CD4-positive, alpha-beta T cell treated with Interleukin-12 subunit alpha and Interleukin-12 subunit beta, for 1 hour (primary cell): ENCODE measurements at places on chromosomes 16 and 17.
A peak's percentile ranks its signal among the peaks of the same experiment; 100 is the strongest.

GRCh38 chr17:61451538-61452300 lies 503 bp upstream of the TBX4 start:
- no peak for DNase-seq

DNA sequence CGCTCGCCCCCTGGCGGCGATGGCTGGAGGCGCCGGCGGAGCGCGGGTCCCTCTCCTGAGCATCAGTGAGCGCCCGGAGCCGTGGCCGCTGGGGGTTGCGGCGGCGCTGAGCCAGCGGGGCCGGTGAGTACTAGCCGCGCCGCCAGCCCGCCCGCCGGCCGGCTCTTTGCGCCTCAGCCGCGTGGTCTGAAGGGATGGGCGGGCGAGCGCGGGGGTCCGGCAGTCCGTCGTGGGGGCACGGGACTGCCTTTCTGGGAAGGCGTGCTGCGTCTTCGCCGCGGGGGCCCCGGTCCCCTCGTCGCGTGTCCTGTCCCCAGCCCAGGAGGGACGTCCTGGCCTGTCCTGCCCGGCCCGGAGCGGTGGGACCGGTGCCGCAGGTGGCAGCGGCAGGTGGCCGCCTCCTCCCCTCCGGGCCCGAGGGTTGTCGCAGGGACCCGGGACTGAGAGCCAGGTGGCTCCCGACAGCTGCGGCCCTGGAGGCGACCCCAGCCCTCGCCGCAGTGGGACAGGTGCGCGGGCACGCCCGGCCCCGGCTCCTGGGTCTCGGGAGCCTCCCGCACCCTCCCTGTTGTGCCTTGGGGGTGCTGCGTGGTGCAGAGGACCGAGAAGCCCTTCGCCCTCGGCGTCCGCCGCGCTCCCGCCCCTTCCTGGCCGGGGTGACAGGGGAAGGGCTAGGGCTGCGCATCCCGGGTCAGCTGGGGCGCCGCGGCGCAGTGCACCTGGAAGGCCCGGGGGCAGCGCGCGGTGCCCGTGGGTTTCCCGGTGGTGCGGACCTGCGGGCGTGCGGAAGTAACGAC lies at the start of gene SPECC1:
TSS of gene SPECC1 (plus strand) at position 58 of the 797 bp plus-strand sequence. CDS start 87,293 bp downstream, outside the sequence.
- peak; percentile 89 for DNase-seq

DNA sequence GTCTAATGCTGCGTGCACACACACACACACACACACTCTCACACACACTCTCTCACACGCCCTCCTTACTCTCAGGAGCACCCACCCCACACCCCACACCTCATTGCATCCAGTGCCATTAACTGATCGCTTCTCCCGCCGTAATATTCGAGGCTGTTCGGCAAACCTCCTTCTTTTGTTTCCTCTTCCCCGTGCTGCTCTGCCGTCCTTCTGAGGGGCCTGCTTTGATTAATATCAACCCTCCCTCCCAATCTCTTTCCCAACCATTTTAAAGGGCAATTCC lies 156.2 kb upstream of the TNRC6C start:
- DNase-seq = no peak

DNA sequence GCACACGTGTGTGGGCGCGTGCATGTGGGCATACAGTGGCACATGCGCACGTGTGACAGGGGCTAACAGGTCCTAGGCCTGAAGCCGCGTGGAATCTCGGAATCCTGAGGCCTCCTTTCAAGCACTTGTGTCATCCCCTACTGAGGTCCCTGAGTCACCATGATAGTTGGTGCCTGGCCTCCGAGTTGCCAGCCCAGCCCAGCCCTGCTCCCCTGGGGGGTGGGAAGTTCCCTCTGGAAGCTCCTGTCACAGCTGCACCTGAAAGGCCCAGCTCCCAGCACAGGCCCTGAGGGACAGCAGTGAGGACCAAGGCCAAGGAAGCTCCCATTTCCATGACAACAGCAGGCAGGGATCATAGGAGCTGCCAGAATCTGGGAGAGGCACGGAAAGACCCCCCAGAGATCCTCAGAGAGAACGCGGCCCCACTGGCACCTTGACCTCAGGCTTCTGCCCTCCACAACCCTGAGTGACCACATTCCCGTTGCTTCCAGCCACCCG lies 35.4 kb upstream of the ENPP7 start:
- no peak for DNase-seq

DNA sequence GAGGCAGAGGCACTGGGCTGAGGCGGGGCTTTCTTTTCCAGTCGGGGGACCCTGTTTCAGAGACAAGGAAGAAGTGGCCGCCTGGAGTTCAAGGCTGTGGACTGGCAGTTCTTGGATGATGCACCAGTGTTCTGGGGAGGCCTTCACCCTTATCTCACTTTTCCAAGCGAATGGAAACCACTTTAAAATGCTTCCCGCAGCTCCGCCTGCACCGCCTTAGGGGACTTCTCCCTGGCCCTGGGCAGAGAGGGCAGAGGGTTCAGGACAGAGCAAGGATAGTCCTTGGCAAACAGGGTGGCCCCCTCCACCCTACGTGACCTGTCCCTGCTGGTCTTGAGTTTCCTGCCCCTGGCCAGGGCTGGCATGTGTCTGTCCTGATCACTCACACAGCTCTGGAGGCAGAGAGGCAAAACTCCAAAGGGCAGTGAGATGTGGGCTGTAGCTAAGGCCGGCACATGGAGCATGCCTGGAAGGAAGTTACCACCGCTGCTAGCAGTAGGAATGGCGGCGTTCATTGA lies 20.6 kb downstream of the RTN4RL1 start:
- no peak for DNase-seq

GRCh38 chr17:19707728-19708221 lies 8.6 kb downstream of the SLC47A2 start:
- no peak for DNase-seq

- DNase-seq = no peak
These were observed 124.5 kb upstream of the MAF start for GRCh38 chr16:79725051-79725450.

- DNase-seq = no peak
These were observed 4.2 kb upstream of the GPRC5B start for GRCh38 chr16:19888834-19889233.

- no peak for DNase-seq
These were observed 637 bp downstream of the DHRS11 start for GRCh38 chr17:36592316-36592715.

GRCh38 chr17:78381601-78382232 lies 3.3 kb downstream of the PGS1 start:
- DNase-seq = peak; percentile 66

DNA sequence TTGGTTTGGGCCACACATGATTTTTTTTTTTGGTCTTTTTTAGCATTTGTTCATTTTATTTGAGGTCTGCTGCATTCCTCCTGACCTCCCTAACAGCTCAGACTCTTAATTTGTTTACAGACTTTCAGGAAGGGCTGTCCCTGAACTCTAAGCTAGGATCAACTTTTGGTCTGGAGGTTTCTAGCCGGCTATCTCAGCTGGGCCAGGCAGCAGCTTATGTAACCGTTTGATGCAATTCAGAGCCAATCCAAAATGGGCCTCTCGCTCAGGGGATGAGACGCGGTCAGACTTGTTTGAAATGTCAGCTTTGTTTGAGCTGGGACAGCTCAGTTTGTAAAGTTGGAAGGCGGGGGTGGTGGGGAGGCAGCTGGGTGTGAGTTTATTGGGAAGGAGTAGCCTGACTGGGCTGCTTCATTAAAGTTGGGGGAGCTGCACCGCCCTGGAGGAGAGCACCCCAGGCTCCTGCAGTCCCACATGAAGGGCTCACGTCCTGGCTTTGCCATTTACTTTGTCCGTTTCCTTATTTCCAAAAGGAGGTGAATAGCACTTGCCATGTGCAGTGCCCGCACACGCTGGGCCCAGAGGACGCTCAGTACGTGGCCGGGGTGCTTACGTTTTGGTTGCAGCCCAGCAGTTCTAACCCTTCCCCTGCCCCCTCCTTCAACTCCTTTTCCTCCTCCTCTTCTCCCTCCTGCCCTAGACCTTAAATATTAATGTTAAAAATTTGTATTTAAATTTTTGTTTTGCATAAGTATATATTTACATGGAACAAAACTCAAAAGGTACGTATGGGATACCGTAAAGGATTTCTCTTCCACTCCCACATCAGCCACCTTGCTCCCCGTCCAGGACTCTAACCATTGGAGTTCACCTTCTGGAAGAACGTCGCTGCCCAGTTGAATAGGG lies 121.2 kb downstream of the SNX29 start:
- no peak for DNase-seq

DNA sequence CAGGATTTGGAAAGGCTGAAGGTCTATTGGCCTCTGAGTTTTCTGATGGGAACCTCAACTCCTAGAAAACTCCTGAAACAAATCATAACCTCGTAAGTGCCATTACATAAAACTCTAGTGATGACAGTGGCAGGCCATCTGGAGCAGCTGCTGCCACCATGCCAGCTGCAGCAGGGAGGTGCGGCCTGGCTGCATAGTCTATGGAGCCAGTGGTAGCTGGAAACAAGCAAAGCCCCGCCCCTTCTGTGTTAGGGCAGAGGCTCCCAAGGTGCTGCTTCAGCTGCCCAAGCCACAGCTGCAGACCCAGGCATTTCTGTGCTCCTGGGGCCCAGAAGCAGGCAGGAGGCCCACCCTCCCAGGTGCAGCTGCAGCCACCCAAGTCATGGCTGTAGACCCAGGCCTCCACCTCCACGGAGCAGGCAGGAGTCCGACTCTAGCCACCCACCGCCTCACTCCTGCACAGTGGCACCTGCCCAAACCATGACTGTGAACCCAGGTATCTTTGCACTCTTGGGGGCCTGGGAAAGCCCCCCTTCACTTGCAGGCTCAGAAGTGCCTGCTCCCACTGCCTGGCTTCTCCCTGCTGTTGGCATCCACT lies 254.1 kb upstream of the KCNJ16 start:
- no peak for DNase-seq

DNA sequence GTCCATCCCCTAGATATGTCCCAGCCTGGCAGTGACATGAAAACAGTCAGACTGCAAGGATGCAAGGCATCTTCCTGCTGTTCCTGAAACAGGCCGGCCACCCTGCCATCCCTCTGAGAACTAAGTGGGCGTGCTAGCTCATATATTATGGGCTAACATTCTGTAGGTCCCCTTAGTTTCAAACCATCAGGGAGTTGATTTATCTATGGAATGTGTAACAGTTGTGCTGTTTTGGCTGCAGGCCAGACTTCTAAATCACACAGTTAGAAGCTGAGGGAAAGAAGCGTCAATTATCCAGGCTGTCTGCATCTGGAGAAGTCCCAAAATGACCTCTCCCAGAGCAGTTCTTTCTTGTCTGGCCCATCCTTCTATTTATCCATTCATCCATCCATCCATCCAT lies 102.7 kb upstream of the DNAH9 start:
- DNase-seq = no peak

DNA sequence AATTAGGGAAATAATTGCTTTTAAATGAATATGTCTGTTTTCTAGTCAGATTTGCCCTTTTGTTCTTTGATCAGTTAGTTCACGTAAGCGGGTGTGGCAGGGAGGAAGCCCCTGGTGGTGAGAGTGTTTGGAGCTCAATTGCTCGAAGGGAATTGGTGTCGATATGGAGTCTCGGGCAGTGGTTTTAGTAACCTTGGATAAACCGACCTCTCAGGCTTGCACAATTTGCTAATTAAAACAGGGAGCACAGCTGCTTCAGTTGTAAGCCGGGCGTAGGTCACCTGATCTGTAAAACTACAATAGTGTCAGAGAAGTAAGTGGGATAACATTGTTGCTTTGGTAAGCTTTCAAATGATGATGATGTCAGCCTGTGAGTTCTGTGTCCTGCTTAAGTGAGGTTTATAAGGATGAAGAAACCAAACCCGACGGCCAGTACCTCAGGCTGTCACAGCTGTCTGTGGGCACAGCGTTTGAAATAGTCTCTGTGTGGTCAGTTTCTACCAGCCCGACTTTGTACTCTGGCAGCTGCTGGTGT lies 2.9 kb downstream of the ZNF750 start:
- no peak for DNase-seq

DNA sequence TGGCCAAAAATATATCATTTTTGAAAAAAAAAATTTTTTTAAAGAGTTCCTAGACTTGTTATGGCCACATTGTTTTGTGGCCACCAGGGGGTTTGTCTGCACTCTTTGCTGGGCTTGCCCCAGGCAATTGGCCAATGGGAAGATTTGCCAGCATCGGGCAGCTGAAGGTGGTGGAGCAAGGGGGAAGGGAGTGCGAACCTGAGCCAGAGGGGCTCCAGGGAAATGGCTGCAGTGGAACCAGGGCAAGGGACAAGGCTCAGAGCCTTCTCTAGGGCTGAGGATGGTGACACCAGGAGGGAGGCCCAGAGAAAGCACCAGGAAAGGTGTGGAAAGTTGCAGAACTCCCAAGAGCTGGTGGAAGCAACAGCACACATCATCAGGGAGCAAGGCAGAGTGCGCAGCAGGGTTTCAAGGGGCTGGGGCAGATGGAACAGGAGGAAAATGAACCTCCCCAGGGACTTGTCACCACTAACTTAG lies 15.5 kb upstream of the CMIP start:
- no peak for DNase-seq

DNA sequence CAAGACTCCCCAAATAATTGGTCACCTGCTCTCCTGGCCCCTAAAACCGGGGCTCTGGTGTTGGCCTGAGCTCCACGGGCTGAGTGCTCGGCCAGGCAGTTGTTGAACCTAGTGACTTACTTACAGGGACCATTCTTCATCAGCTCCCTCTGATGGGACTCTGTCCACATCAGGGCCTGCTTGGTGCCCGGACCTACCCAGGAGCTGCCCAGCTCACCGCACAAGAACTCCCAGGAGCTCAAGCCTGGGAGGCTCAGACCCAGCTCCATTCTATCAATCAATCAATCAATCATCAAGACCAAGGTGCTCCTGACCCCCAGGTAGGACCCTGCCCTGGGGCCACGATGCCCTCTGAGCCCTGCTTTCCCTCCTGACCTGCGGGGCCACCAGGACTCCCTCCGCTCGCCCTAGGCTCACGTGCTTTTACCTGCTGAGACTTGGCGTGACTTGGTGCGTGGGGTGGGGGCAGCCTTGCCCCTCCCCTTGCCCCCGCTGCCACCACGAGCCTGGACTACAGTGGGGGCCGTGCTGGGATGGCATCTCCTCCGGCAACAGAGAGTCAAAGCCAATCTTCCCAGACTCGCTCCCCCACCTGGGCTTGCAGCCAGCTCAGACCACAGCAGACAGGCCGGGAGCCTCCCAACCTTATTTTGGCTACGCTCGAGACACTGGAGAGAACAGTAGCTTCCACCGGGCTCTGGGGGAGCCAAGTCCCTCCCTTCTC lies 15.7 kb downstream of the IL34 start:
- no peak for DNase-seq

DNA sequence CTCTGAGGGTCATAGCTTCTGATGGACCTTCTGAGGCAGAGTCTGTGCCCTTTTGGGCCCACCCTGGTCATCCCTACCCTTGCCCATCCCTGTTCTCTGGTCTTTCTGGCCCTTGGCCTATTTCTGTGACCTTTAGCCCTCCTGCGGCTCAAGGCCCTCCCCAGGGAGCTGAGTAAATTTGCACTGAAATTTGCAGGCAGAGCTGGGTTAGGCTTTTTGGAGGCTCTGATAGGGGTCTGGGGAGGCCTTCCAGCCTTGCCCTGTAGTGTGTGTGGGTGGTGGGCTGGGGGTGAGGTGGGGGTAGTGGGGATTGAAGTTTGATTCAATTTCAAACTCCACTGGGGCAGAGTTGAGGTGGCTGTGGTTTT lies 17.8 kb downstream of the RARA start:
- DNase-seq = no peak

DNA sequence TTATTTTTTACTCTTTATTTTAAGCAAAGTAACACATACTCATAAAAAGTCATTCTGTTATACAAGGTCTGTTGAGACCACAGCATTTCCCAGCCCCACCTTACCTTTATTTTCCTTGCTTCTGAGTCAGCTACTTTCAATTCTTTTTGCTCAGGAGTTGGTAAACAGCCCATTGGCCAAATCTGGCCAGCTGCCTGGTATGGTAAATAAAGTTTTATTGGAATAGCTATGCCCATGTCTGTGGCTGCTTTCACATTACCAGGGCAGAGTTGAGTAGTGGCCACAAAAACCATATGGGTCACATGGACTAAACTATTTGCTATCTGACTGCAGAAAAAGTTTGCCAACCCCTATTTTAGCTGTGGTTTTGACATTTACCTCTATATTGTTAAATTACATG lies 3.4 kb upstream of the NSRP1 start:
- no peak for DNase-seq
